ENCODE measurements at places on chromosomes 2 and 18.
A peak's percentile ranks its signal among the peaks of the same experiment; 100 is the strongest.

- peak; percentile 43 for DNase-seq
Measured at GRCh38 chr18:74115046-74115445, 32.6 kb downstream of the FBXO15 start.

- no peak for DNase-seq
Measured at GRCh38 chr18:10297086-10297485, 157.3 kb upstream of the APCDD1 start.

DNA sequence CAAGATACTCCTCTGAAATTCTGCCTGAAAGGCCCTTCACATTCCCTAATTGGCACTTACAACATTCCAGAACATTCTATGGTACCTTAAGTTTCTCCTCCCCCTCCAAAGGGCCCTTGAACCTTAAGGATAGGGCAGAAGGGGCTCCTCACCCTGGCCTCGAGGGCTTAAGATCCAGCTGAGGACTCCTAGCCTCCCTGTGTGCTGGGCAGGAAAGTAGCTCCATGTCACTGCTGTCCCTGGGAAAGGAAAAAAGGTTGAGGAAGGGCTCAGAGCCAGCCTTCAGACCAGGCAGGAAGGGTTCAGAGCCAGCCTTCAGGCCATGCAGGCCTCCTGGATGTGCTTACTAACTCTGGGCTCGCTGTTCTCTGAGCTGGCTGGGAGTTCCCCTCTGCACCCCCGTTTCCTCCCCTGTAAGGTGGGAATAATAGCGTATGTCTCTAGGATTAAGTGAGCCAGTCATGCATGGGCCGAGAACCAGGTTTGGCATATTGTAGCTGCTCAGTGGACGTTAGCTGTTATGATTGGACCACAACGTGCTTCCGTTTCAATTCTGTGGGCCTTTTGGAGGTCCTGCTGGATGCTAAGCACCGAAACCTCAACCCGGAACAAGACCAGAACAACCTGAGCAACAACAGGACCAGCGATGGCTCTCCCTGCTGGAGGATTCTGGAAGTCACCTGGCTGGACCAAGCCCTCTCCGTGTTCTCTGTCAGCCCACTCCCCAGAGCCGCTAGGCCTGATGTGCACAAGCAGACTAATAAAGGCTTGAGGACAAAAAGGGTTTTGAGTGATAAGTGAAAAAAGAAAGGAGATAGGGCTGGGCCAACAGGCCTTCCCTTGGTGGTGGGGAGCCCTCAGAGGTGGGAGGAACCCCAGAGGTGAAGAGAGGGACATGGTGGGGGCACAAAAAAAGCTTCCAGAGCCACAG lies 1.0 kb upstream of the B3GNT7 start:
- no peak for DNase-seq

- no peak for DNase-seq
Measured at GRCh38 chr2:104052356-104052755, 801.6 kb upstream of the POU3F3 start.

GRCh38 chr18:5857180-5857579 lies 38.1 kb downstream of the TMEM200C start:
- DNase-seq, result no peak

DNA sequence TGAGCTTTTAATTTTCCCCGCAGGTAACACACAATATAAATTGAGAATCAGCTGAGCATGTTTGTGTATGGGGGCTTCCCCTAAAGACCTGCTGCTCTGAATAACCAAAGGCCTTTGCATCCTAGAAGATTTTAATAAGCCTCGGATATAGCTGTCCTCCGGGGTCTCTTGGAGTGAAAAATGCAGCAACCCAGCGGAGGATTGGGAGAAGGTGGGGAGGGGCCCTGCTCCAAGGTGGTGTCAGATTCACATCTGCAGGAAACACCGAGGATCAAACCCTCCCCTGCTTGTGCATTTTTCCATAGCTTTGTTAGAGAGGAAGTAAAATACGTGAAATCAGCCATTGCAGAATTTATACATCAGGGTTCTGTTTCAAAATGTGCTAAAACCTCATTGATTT lies 63.0 kb upstream of the OTOF start:
- DNase-seq, result no peak

GRCh38 chr2:220279372-220279771 lies 651.9 kb downstream of the SLC4A3 start:
- DNase-seq, result peak; percentile 72

GRCh38 chr2:148814143-148814859 lies 60.7 kb upstream of the KIF5C start:
- peak; percentile 21 for DNase-seq

GRCh38 chr18:70197026-70197425 lies 8.5 kb downstream of the RTTN start:
- DNase-seq, result no peak

GRCh38 chr2:40955635-40956034 lies 503.7 kb upstream of the SLC8A1 start:
- DNase-seq, result no peak

- DNase-seq, result no peak
Measured at GRCh38 chr18:10202845-10203321, 251.6 kb upstream of the APCDD1 start.

- no peak for DNase-seq
Measured at GRCh38 chr2:54897420-54898310, 152.6 kb downstream of the RTN4 start.

DNA sequence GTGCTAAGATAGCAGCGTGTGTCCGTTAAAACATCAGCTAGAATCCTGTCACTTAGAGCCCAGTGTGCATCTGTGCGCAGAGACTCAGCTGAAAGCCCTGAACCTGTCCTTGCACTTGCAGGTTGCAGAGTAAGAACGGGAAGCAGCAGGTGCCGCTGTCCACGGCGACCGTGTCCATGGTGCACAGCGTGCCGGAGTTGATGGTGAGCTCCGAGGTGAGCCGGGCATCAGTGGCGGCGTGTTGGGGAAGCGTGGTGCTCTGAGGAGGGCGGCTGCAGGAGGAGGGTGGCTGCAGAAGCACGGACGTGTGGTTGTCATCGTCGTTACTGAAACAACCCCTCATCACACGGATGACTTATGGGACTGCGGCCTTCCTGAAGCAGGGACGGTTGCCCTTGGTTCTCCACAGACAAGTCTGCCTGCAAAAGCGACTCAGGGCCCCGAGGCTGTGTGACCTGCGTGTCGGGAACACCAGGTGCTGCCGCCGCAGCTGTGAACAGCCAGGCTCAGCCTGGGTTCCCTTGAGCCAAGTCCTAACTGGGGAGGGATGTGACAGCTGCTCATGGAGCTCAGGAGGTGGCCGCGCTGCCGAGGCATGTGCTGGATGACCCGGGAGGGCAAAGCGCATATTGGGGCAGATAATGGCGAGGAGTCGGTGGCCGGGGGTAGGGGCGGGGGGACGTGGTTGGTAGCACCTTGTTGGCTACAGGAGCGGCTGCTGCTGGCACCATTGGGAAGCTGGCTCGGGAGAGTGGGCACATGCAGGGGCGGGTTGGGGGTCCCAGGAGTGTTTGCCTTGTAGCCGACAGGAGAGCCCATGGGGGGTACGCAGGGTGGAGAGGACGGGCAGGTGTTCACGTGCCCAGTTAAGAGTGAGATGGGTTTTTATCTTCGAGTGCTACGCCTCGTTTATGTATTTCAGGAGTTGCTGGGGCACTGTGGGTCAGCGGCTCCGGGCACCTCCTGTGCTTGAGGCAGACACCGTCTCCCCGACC lies 16.6 kb downstream of the CTDP1 start:
- no peak for DNase-seq

- DNase-seq, result no peak
Measured at GRCh38 chr18:45284174-45284573, 331.1 kb upstream of the SLC14A2 start.

- DNase-seq, result no peak
Measured at GRCh38 chr18:50024466-50024865, 170.5 kb downstream of the MYO5B start.

DNA sequence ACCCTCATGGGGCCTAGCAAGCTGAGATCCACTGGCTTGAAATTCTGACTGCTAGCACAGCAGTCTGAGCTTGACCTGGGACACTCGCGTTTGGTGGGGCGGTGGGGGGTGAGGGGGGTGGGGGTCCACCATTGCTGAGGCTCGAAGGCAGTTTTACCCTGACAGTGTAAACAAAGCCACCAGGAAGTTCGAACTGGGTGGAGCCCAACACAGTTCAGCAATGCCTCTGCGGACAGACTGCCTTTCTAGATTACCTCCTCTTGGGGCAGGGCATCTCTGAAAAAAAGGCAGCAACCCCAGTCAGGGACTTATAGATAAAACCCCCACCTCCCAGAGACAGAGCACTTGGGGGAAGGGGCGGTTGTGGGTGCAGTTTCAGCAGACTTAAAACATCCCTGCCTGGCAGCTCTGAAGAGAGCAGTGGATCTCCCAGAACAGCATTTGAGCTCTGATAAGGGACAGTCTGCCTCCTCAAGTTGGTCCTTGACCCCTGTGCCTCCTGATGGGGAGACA lies 149.7 kb upstream of the TANK start:
- DNase-seq, result no peak

- no peak for DNase-seq
Measured at GRCh38 chr2:11292464-11293255, 51.8 kb downstream of the ROCK2 start.

- DNase-seq, result no peak
Measured at GRCh38 chr18:22456547-22456946, 38.8 kb upstream of the CTAGE1 start.

GRCh38 chr2:46956981-46957531 lies 41.5 kb upstream of the MCFD2 start:
- no peak for DNase-seq

- DNase-seq, result no peak
Measured at GRCh38 chr2:73977466-73977865, 7.2 kb upstream of the TET3 start.

- no peak for DNase-seq
Measured at GRCh38 chr2:70188460-70188859, 2.4 kb downstream of the C2orf42 start.

DNA sequence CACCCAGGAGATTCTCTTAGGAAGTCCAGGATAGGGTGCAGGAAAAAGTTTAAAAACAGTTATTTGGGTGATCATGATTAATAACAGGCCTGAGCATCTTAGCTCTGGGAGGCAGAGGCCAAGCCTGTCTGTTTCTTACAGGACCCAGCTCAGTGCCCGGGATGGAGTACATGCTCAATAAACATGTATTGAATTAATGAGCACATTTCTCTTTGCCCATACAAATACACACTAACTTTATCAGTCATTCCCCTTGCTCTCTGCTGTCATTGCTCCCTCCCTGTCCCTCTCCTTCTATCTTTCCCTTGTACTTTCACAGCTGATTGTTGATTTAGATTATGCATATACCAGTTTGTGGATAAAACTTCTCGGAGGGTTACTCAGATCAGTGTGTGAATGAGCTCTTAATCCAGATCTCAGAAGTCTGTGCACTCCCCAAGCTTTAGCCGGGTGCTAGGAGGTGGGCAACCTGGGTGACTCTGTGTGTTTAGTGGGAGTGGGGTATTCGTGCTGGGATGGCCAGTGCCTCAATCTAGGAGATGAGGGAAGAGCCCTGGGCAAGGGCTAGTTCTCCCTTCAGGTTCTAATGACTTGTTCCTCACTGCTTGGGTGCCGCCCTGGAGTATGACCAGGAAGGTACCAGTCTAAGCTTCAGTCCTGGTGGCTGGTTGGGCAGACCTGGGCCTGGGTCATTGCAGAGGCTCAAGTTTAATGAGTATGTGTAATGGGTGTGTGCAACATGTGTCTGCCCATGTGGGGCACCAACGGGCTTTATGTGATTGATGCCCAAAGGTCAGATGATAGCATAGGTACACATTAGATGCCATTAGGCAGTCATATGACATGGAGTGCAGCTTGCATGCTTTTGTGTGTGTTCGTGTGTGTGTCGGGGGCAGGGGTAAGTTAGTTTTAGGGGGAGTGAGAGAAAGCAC lies 10.6 kb downstream of the EMX1 start:
- DNase-seq, result no peak

GRCh38 chr2:104163611-104164130 lies 690.2 kb upstream of the POU3F3 start:
- DNase-seq, result no peak

- DNase-seq, result no peak
Measured at GRCh38 chr18:38868757-38869156, 1303.2 kb upstream of the CELF4 start.

GRCh38 chr2:205462681-205463345 lies 219.5 kb upstream of the NRP2 start:
- DNase-seq, result no peak

DNA sequence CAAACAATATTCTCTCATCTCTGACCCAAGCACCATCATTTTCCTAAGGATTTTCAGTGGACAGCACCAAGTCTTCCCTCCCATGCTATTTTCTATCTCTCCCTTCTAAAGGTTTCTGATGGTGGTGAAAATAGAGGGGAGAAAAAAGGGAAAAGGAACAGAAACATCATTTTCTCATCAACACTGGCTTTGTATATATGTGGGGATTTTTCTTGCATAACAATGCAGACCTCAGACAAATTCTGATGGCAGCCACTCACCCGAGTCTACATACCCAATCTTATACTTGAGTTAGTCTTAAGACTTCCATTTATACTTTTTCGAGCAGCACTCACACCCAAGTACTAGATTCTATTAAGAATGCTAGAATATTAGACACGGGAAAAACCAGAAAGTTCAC lies 95.8 kb downstream of the TMEM163 start:
- DNase-seq, result no peak

GRCh38 chr2:169073963-169074751 lies 4.8 kb downstream of the DHRS9 start:
- DNase-seq, result no peak

GRCh38 chr2:134169788-134170187 lies 84.1 kb upstream of the MGAT5 start:
- no peak for DNase-seq

Measured in skeletal muscle cell (primary cell).